ENCODE measurements at places on chromosomes 16 and 17. TPM values are rescaled to one million over a fixed set of nuclear protein-coding genes. Genes with fewer than 3 reads are reported as not detected.

DNA sequence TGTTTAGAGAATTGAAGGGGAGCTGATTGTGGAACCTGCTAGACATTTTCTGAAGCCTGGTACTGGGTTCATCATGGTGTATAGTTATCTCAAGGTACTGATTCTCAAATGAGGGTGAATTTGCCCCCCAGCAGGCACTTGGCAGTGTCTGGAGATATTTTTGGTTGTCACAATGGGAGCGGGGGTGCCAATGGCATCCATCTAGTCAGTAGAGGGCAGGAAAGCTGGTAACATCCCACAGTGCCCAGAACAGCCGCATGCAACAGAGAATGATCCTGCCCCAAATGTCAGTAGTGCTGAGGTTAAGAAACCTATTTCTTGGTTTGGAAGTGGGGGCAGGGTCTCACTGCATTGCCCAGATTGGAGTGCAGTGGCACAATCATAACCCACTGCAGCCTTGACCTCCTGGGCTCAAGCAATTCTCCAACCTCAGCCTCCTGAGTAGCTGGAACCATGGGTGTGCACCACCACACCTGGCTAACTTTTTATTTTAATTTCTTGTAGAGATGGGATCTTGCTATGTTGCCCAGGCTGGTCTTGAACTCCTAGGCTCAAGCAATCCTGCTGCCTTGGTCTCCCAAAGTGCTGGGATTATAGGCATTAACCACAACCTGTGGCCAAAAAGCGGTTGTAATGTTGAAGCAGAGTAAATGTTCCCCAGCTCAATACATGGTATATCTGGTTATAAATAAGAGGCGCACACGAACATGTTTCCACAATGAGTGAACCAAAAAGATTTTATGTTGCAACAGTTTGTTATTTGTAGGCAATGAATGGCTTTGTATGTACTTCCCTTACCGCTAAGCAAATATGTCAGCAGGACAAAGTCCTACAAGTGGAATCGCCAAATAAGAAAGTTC lies 46.4 kb upstream of the EEF2KMT start:
- DNase-seq, result no peak

Gene TBC1D3D
- total RNA-seq, result 0.75 TPM

DNA sequence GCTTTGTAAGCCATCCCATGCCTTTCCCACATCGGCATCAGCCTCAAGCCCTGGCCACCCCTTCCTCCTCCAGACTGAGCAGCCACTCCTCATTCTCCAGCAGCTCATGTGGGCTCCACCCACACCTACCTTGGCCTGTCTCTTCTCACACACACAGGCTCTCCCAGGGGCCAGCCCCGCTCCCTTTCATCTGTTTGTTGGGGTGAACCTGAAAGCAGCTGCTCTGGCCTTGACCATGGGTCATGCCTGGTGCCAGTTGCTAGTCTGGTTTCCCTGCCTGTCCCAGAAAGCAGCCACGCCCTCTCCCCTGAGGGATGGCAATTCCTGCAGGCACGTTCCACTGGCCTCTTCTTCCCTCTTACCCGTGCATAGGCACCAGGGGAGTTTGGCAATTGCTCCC lies 11.4 kb upstream of the TMEM238L start:
- DNase-seq, result no peak

DNA sequence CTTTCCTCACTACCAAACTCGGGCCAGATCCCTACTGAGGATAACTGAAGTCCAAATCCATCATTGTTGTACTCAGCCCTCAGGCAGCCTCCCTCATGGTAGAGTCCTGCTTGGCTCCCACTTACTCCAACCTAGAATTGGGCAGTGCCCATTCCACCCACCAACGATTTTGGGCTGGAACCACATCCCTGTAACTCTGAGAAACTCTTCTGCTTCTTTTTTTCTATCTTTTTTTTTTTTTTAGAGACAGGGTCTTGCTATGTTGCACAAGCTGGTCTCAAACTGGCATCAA lies 1.2 kb downstream of the PRR14 start:
- no peak for DNase-seq

DNA sequence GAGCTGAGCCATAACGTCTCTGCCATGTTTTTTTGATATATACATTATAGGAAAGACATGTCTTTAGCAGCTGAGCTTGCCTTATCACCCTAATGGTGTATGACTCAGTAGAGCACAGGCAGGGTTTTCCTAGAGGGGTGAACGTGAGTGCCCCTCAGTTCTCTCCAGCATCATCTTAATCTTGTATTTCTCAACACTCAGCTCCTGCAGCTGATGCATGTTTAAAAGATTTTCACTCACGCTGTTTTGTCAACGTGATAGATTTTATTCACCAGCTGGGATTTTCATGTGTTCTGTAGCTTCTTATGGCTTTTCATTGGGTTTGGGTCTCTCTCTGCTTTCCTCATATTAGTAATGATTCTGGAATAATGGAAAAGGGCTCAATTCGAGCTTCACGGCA lies 186.0 kb upstream of the PMFBP1 start:
- no peak for DNase-seq

Gene CBFA2T3
- 3.4 TPM for total RNA-seq

Gene TP53TG3C
- not detected for total RNA-seq

DNA sequence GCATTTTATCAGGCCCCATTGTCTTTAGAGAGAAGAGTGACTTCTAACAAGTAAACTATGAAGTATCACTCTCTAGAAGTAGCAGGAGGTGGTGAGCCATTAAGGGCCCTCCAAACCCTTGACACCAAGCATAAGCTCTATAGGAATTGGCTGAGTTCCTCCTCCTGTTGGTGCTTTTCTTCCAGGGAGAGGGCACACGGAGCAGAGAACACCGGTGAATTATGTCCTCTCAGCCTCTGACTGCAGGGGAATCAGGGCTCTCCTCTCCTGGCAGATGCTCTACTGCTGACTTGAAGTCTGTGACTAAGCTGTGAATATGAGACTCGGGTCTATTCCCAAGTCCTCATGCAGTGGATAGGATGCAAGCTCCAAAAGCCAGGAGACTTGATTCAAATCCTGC lies 32.3 kb downstream of the CHD9 start:
- no peak for DNase-seq

DNA sequence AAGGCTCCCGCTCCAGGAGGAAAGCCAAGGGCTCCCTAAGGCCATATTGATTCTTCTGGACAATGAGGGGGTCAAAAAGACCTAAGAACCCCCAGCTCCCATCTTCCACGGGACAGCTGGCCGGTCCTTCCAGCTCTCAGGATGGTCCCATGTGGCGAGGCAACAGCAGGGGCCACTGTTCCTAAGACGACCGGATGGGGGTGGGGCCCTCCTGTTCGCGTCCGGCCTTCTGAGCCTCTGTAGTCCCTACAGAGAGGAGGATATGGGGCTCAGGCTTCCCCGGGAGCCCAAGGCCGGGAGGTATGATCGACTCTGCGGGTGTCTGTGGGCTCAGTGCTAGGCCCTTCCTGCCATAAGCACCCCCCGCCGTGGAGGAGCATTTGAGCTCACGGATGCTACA lies 6.0 kb upstream of the DCXR start:
- no peak for DNase-seq

DNA sequence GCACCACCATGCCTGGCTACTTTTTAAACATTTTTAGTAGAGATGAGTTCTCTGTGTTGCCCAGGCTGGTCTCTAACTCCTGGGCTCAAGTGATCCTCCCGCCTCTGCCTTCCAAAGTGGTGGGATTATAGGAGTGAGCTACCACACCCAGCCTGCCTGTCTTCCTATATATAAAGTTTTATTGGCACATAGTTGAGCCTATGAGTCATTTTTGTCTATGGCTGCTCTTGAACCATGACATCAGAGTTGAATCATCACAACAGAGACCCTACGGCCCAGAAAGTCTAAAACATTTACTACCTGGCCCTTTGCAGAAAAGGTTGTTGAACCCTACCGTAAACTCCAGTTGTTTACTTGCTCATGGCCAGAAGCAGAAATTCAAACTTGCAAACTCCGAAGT lies 7.9 kb downstream of the SEPTIN12 start:
- DNase-seq, result no peak

DNA sequence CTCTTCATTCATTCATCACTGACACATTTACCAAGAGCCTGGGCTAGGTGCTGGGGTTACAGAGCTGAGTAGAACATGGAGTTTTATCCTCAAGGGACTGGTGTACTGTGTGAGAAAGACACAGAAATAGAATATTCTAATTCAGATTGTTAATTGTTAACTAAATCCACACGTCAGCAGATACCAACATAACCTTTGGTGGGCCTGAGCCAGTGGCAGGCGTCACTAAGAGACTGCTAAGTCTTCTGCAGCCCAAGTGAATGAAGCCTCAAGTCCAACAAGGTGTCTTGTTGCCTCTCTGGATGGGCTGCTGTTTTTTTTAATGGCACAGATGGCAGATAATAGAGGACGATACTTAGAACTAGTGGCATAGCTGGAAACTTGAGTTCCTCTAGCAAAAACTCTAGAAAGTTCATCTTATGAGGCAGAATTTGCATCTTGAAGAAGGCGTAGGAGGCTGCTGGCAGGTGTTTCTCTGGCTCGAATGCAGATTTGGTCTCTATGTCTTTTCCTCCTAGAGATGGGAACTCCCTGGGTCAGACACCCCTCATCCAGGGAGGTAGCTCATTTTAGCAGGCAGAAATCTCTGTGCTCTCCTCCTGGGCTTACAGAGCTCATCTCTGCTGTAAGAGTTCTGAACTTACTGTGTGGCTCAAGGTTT lies 179.5 kb downstream of the NTN1 start:
- DNase-seq, result no peak

GRCh38 chr16:27841911-27842310 lies 221.6 kb downstream of the GSG1L start:
- no peak for DNase-seq

Gene TPSG1
- not detected for total RNA-seq

- no peak for DNase-seq
Observed at GRCh38 chr17:47860386-47860785, 9.4 kb upstream of the SP6 start.

DNA sequence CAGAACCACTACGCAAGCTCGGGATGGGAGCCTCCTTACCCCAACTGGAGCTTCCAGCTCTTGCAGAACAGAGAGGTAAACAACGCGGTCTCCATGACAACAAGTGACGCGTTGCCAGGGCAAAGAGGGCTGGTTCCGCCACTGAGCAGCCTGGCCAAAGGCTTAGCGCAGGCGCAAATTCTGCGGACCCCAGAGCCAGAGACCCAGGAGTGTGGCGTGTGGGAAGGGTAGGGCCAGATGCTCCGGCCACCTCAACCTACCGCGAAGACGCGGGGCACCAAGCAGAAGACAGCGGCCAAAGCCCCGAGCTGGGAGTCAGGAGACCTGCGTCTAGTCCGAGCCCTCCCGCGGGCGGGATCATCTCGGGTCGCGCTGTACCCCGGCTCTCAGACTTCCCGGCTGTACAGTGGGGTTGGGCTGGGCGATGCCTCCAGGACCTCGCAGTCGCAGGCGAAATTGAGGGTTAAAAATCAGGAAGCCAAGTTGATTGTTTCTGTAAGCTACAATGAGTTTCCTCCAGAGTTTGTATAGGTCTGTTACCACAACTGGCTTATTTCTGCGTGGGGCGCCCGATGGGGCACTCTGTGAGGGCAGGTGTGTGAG lies at the start of gene TEKT1:
Gene TEKT1 (minus strand): TSS at position 69 of the 603 bp plus-strand sequence. CDS start 1,353 bp downstream, outside the sequence.
- peak; percentile 73 for DNase-seq

DNA sequence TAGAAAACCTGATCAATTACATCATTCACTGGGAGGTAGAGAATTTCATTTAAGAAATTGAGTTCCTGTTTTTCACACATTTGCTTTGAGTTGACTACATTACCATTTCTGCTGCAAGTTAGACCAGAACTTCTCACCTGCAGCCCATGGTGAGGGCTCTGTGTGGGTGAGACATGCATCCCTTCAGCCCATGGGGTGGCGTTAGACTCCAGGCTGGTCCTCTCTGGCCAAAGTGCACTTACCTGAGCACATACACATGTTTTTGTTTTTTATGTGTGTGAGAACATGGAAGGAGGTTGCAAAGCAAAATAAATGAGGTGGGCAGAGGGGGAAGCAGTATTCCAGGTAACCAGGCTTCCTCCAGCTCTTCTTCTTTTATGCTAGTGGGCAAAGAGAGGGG lies 470.2 kb downstream of the PMP22 start:
- no peak for DNase-seq

Gene CCL16
- 0.65 TPM for total RNA-seq

GRCh38 chr16:22659933-22660332 lies 149.2 kb downstream of the NPIPB5 start:
- DNase-seq, result no peak

DNA sequence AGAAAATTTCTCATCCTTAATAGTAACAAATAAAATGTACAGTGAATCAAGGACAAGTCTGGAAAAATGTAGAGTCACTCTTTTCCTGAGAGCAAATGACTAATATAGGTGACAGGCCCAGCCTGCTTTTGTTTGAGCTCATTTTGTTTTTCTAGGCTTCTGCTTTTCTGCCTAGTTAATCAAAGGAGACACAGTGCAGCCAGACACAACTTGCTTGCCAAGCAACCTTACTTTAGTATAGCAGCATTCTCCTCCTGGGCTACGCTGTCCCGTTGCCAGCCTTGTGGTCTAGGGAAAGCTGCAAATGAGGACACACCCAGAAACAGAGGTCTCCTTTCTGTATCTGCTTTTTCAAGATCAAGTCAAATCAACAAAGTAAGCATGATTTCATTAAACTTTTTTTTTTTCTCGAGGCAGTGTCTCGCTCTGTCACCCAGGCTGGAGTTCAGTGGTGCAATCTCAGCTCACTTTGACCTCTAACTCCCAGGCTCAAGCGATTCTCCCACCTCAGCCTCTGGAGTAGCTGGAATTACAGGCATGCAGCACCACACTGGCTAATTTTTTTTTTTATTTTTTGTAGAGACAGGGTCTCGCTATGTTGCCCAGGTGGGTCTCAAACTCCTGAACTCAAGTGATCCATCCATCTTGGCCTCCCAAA lies 17.2 kb downstream of the GINS3 start:
- no peak for DNase-seq

GRCh38 chr16:28923231-28923587 lies 1.8 kb downstream of the RABEP2 start:
- DNase-seq, result no peak

GRCh38 chr17:8110456-8110804 lies 7.9 kb downstream of the ALOXE3 start:
- no peak for DNase-seq

- no peak for DNase-seq
Observed at GRCh38 chr16:21100447-21100846, 50.2 kb downstream of the DNAH3 start.

- DNase-seq, result no peak
Observed at GRCh38 chr17:1181753-1182137, 2.0 kb upstream of the ABR start.

Gene GCGR
- total RNA-seq, result 72.0 TPM

- DNase-seq, result no peak
Observed at GRCh38 chr17:36127911-36128310, 24.3 kb downstream of the CCL4 start.

DNA sequence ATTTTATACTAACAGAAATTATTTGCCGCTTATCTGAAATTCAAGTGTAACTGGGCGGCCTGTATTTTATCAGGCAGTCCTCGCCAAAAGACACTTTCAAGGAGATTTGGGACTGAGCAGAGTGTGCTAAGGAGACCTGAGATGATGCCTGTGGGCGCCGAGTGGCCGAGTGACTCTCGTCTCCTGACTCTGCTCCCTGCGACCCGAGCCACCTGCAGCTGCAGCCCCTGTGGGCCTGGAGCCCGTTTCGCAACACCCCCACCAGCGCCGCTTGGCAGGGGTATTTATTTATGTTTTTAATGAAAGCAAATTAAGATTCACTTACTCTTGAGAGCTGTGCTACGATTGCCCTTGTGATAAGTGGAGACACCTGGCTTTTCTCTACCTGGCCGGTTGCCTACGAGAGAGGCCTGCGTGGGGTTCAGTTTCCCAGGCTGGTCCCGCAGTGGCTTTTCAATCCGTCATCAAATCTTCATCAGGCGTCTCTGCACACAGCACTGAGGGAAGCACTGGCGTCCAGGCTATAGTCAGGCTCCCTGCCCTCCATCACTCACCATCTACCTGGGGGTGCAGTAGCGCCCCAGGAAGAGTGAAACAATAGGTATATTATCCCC lies 124.0 kb downstream of the SEC14L1 start:
- no peak for DNase-seq

Gene ALDH3A1
- 0.09 TPM for total RNA-seq

All from liver (tissue), 10 donors.